ENCODE measurements at places on chromosomes 7 and 10.

- H3K36me3 ChIP-seq = no peaks in the 10 kb centered on the region
- H3K4me3 ChIP-seq = no peak overlapping the region
- DNase-seq = no peak
- no peak overlapping the region for H3K27ac ChIP-seq
These were observed 417.9 kb upstream of the CNTNAP2 start for GRCh38 chr7:145698526-145699262.

DNA sequence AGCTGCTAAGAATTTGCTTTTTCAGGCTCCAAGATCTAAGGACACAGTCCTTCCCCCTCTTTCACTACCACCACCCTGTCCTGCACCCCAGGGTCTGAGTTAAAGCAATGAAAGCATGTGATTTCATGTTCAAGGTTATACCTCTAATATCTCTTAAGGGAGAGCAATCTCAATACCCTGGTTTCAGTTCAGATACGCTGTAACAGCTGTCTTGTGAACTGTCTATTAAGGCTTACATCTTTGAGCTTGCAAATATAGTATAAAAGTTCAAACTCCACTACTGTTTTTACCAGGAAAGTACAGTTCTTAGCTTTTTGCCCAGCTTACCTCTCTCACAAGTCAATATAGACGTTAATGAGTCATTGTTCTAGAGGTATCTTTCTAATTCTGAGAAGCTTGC is 2.6 kb downstream of the CPVL start:
- H3K4me3 ChIP-seq = no peak overlapping the region
- H3K27me3 ChIP-seq = no peaks in the 10 kb centered on the region
- peaks cover 26% of the 10 kb centered on the region for H3K4me1 ChIP-seq
- DNase-seq = no peak
- no peak overlapping the region for H3K27ac ChIP-seq

- no peaks in the 10 kb centered on the region for H3K4me1 ChIP-seq
- H3K4me3 ChIP-seq = no peak overlapping the region
- no peaks in the 10 kb centered on the region for H3K36me3 ChIP-seq
These were observed 61.7 kb upstream of the ELN start for GRCh38 chr7:73966062-73966940.

DNA sequence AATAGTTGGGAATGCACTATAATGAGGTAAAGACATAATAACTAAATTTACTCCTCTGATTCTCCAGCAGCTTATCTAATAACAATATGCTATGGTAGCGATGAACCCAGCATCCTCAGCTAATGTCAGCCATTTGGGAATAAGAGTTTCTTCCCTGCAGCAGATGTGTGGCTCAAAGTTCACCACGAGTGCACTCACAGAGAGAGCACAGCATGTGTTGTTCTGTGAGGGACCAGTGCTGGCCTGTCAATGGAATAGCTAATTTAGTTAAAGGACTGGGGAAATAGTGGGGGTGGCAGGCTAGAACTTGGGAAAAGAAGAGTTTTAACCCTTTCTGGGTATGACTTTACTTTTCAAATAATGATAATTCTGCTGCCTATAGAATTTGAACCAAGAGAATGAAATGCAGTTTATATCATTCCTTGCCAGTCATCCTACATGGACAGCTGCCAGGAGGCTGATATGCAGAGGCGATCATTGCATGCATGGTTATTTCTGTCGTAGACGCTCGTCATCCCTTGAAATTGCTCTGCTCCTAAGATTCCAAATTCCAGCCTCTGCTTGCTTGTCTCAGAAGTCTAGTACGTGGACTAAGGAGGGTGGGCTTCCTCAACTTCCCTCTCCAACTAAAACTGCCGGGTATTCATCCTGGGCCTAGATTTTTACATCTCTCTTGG is 355.6 kb downstream of the RNLS start:
- no peaks in the 10 kb centered on the region for H3K36me3 ChIP-seq
- H3K4me1 ChIP-seq = no peaks in the 10 kb centered on the region
- no peaks in the 10 kb centered on the region for H3K27me3 ChIP-seq

DNA sequence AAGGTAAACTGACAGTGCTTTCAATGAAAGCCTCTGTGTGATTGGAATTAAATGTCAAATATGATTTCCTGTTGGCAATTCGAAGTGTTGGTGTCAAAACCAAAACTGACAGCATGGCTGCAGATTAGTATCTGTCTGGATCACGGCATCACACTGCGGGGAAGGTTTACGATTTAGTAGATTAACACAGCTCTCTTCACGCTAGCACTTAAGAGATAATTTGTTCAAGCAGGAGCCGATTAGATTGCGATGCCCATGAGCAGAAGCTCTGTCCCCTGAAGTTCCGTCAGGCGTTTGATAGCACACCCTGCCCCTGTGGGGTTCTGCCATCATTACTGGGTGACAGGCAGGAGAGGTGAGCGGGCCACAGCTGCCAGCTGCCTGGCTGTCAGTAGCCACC is 279.5 kb upstream of the AUTS2 start:
- no peaks in the 10 kb centered on the region for H3K27me3 ChIP-seq
- H3K36me3 ChIP-seq = no peaks in the 10 kb centered on the region
- no peak for DNase-seq
- H3K4me3 ChIP-seq = no peak overlapping the region
- no peak overlapping the region for H3K27ac ChIP-seq
- H3K4me1 ChIP-seq = no peaks in the 10 kb centered on the region

DNA sequence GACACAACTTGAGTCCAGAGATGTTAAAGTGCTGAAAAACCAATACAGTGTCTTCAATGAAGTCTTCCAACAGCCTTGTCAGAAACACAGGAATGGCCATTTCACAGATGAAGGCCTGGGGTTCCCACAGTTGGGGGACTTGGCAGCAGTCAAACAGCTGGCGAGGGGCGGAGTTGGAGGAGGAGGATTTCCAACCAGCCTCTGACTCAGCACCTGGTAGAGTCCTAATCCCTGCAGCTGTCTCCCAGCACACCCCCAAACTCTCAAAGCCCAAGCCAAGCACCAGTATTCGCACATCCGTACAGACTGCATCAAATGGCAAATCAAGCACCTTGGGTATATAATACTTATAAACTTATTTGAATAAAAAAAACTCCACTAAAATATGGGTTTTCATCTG is 28.0 kb downstream of the CTBP2 start:
- H3K27me3 ChIP-seq = no peaks in the 10 kb centered on the region
- peaks cover 21% of the 10 kb centered on the region for H3K36me3 ChIP-seq
- no peaks in the 10 kb centered on the region for H3K4me1 ChIP-seq
- H3K4me3 ChIP-seq = no peak overlapping the region

- H3K27ac ChIP-seq = no peak overlapping the region
- H3K4me1 ChIP-seq = no peaks in the 10 kb centered on the region
- H3K27me3 ChIP-seq = no peaks in the 10 kb centered on the region
- H3K4me3 ChIP-seq = no peak overlapping the region
- DNase-seq = peak; percentile 80
These were observed 87.8 kb downstream of the BTRC start for GRCh38 chr10:101441541-101442455.

GRCh38 chr10:96238646-96239623 is 32.4 kb downstream of the BLNK start:
- DNase-seq = no peak
- H3K36me3 ChIP-seq = no peaks in the 10 kb centered on the region
- H3K4me1 ChIP-seq = no peaks in the 10 kb centered on the region
- H3K27me3 ChIP-seq = no peaks in the 10 kb centered on the region

DNA sequence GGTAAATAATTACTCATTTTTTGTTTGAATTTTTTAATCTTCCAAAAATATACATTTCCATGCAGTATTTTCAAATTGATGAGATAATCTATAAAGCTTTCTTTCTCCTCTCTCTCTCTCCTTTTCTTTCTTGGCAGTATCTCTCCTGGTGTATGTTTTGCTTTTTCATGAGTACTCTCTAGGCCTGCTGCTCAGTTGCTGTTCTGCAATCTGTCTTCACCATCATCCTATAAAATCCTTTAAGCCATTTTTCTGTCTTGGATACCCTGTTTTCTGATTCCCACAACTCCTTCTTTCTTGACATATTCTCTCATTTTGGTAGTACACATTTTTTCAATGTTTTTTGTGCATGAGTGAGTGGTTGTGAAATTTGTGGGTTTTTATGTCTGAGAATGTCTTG is 1558.1 kb upstream of the LRRTM3 start:
- no peaks in the 10 kb centered on the region for H3K36me3 ChIP-seq
- no peak overlapping the region for H3K27ac ChIP-seq
- H3K4me3 ChIP-seq = no peak overlapping the region
- H3K27me3 ChIP-seq = no peaks in the 10 kb centered on the region
- DNase-seq = no peak

- no peak for DNase-seq
- no peak overlapping the region for H3K4me3 ChIP-seq
- H3K27ac ChIP-seq = no peak overlapping the region
- no peaks in the 10 kb centered on the region for H3K27me3 ChIP-seq
These were observed 128.0 kb downstream of the RSU1 start for GRCh38 chr10:16689227-16689626.

- no peaks in the 10 kb centered on the region for H3K27me3 ChIP-seq
- no peak for DNase-seq
- no peak overlapping the region for H3K27ac ChIP-seq
- H3K36me3 ChIP-seq = no peaks in the 10 kb centered on the region
- H3K4me1 ChIP-seq = peaks cover 34% of the 10 kb centered on the region
- no peak overlapping the region for H3K4me3 ChIP-seq
These were observed 13.0 kb upstream of the ADAMTS14 start for GRCh38 chr10:70659306-70659705.

DNA sequence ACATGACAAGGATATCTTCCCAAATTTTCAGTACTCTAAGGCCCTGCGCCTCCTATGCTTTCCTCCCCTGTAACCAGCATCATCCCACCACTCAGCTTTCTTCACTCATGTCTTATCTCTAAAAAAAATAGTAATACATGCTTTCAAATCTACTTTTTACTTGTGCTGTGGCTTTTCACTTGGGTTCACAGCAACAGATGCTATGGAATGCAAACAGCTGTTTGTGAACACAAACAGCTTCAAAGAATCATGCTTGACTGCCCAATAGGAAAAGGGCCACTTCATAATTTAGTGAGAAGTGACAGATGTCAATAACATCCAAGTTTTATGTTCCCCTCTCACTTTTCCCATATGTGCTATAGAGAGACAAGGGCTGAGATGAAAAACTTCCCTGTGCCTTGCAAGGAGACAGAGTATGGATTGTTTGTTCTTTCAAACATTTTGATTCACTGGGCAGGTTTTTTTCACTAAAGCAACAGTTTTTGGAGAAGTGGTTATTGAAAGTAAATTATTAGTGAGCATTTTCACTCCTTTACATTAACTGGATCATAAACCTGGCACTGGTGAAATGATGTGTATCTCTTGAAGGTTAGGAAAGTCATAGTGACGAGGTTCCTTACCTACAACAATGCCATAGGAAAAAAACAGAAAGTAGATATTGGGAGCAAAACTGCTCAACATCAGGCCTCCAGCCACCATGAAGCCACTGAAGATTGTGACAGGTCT is 37.3 kb downstream of the SLC16A9 start:
- H3K36me3 ChIP-seq = no peaks in the 10 kb centered on the region
- H3K27me3 ChIP-seq = no peaks in the 10 kb centered on the region
- no peak overlapping the region for H3K27ac ChIP-seq
- no peak overlapping the region for H3K4me3 ChIP-seq

DNA sequence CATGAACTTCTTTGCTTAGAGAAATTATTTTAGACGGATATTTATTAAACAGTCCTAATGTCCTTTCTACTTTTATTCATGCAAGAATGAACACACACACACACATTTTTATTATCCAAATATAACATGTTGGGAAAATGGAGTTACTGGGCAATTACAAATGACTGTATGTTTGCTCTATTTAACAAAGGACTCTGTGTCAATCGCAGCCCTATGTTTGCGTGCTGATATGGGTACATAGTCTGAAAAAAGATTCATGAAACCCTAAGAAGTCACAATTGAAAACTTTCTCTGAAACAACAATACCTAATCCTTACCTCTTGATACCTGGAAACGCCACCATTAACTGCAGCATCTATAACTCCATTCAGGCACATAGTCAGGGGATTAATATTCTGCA is 184.7 kb upstream of the IMMP2L start:
- DNase-seq = no peak
- no peaks in the 10 kb centered on the region for H3K27me3 ChIP-seq
- H3K4me1 ChIP-seq = no peaks in the 10 kb centered on the region
- no peaks in the 10 kb centered on the region for H3K36me3 ChIP-seq
- H3K27ac ChIP-seq = no peak overlapping the region

DNA sequence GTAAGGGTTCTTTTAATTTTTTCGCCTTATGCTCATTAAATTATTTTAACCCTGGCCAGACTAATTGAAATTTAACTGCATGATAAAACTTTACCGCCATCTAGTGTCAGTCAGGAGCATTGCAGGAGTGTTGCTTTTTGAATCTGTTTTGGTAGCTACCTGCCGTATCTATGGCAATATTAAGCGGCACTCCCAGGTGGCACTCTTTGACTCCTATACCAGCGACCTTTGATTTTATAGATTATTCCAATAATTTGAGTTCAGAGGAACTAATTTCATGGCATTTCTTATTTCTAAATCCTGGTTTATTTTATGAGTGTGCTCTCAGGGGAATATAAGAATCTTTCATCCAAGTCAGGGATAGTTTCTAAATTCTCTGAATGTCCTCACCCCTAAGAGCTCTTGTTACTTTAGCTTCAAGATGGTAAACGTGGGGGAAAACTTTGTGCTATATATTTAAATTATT is 198.9 kb downstream of the REEP3 start:
- no peak overlapping the region for H3K4me3 ChIP-seq
- peak; percentile 62 for DNase-seq
- H3K36me3 ChIP-seq = no peaks in the 10 kb centered on the region

DNA sequence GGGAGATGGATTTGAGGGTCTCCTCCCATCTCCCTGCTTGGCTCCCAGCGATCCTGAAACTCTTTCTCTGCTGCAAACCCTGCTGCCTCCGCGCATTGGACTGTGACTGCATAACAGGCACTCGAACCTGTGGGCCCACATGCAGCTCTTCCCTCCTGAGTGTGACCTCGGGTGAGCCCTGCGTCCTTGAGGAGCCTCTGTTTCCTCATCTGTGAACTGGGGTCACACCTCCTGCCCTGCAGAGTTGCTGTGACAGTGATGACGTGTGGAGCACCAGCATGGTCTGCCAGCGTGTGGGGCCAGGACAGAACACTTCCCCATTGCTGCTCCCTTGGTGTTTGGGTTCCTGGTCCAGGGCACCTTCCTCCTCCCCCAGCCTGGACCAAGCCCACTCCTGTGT is 46.9 kb upstream of the PSMG3 start:
- H3K4me3 ChIP-seq = no peak overlapping the region
- H3K27ac ChIP-seq = no peak overlapping the region
- H3K27me3 ChIP-seq = no peaks in the 10 kb centered on the region
- peaks cover 2% of the 10 kb centered on the region for H3K4me1 ChIP-seq

GRCh38 chr7:91692800-91693199 is 187.7 kb downstream of the MTERF1 start:
- no peaks in the 10 kb centered on the region for H3K4me1 ChIP-seq
- H3K36me3 ChIP-seq = no peaks in the 10 kb centered on the region
- no peaks in the 10 kb centered on the region for H3K27me3 ChIP-seq
- no peak for DNase-seq
- no peak overlapping the region for H3K4me3 ChIP-seq

All from HCT116 (cell line).